Tibial artery (tissue), 4 donors: ENCODE measurements at places on chromosomes 2 and 18.

- DNase-seq, result no peak
These were observed 71.5 kb upstream of the HNMT start for GRCh38 chr2:137892739-137893138.

GRCh38 chr2:62197011-62197924 is 1.4 kb downstream of the B3GNT2 start:
- DNase-seq, result no peak

DNA sequence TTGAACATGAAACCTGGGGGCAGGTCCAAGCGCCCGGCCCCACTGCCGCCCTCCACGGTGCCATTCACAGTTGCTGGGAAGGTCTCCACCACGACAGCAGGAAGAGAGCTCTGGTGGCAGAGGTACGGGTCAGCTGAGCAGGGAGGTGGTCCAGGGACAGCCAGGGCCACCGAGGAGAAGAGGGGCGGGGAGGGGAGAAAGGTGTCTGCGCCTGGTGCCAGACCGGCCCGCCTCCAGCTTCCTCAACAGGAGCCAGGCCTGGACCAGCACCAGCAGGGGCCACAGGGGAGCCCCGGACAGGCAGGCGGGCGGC is 56.2 kb downstream of the BIN1 start:
- no peak for DNase-seq

GRCh38 chr2:190036071-190036470 is 26.5 kb downstream of the MSTN start:
- DNase-seq, result no peak

DNA sequence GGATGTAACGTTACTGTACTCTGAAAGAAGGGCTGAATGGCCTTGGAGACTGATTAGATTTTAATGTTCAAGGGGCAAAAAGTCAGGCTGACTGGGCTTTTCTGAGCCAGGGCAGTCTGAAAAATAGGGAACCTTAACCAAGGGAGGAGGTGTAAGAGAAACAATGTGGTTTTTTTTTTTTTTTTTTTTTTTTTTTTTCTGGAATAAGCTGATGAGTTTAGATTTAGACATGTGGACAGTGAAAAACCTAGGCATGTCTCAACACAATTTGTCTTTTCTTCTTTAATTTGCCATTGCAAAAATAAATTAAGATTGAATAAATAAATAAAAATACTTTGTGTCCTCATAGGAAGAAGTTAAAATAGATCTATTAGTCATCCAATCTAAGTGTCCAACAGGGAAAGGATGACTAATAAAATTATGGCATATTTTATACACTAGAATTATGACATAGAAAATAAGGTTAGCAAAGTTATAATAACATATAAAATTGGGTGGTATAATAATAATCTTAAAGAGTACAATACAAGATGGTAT is 237.6 kb upstream of the TRIB2 start:
- no peak for DNase-seq

GRCh38 chr2:206198677-206199076 is 39.0 kb downstream of the EEF1B2 start:
- no peak for DNase-seq
